ENCODE measurements at places on chromosomes 13 and 19. TPM values are rescaled to one million over a fixed set of nuclear protein-coding genes. Genes with fewer than 3 reads are reported as not detected.

- no peaks in the 10 kb centered on the region for H3K36me3 ChIP-seq
- H3K4me3 ChIP-seq, result no peak overlapping the region
- peak overlapping the region; percentile 65 for H3K27ac ChIP-seq
Measured at GRCh38 chr13:40406405-40407120, 259.9 kb downstream of the FOXO1 start.

- H3K4me3 ChIP-seq, result no peak overlapping the region
- H3K36me3 ChIP-seq, result peaks cover 77% of the 10 kb centered on the region
- no peak overlapping the region for H3K27ac ChIP-seq
- H3K27me3 ChIP-seq, result no peaks in the 10 kb centered on the region
- H3K4me1 ChIP-seq, result no peaks in the 10 kb centered on the region
Measured at GRCh38 chr19:10820173-10820572, 15.8 kb downstream of the TMED1 start.

- no peak overlapping the region for H3K27ac ChIP-seq
- H3K4me3 ChIP-seq, result no peak overlapping the region
- H3K36me3 ChIP-seq, result no peaks in the 10 kb centered on the region
- DNase-seq, result no peak
- H3K4me1 ChIP-seq, result no peaks in the 10 kb centered on the region
Measured at GRCh38 chr13:72864142-72865011, 82.4 kb downstream of the PIBF1 start.

- H3K4me3 ChIP-seq, result no peak overlapping the region
- H3K36me3 ChIP-seq, result no peaks in the 10 kb centered on the region
- no peaks in the 10 kb centered on the region for H3K4me1 ChIP-seq
- H3K27ac ChIP-seq, result no peak overlapping the region
- H3K27me3 ChIP-seq, result no peaks in the 10 kb centered on the region
Measured at GRCh38 chr13:73984949-73985691, 149.1 kb downstream of the KLF12 start.

- no peak overlapping the region for H3K27ac ChIP-seq
- peaks cover 14% of the 10 kb centered on the region for H3K27me3 ChIP-seq
- peaks cover 7% of the 10 kb centered on the region for H3K4me1 ChIP-seq
- DNase-seq, result no peak
Measured at GRCh38 chr13:50845211-50845610, 1.7 kb upstream of the DLEU7 start.

DNA sequence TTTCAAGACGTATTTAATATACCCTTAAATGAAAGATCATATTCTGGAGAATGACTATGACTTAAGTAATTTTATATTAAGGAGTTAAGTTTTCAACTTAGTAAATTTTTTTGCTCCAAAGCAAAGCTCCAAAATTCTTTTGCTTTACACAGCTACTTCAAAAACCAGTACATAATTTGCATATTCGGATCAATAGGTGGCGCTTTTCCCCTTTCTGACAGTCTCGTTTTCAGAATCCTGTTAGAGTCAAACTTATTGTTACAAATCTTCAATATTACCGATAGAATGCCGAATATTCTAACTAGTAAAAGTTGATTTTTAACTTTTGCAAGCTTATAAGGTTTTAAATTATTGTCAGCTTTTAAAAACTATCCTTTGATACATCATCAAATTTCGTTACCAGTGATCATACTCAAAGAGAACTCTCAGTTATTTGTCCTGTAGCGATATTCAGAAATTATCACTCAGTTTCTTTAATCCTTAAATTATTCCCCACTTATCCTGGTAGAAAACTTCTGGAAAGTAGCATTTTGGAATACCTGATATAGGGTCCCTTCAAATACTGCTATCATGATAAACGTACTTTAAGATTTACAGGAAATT is 852.7 kb upstream of the KLHL1 start:
- no peak overlapping the region for H3K4me3 ChIP-seq
- no peak for DNase-seq
- no peaks in the 10 kb centered on the region for H3K27me3 ChIP-seq
- no peaks in the 10 kb centered on the region for H3K36me3 ChIP-seq
- H3K27ac ChIP-seq, result no peak overlapping the region

- no peak overlapping the region for H3K27ac ChIP-seq
- no peaks in the 10 kb centered on the region for H3K36me3 ChIP-seq
Measured at GRCh38 chr13:112445411-112446271, 69.5 kb downstream of the SPACA7 start.

DNA sequence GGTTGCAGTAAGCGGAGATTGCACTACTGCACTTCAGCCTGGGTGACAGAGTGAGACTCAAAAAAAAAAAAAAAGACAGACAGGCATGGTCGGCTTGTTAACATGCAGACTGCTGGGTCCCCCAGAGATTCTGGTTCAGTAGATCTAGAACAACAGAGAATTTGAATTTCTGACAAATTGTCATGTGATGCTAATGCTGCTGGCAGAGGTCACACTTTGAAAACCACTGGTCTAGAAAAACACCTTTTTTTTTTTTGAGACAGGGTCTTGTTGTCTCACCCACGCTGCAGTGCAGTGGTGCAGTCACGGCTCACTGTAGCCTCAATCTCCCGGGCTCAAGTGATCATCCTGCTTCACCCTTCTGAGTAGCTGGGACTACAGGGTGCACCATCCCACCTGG is 7.7 kb upstream of the LRFN3 start:
- H3K27ac ChIP-seq, result no peak overlapping the region
- peaks cover 8% of the 10 kb centered on the region for H3K27me3 ChIP-seq
- DNase-seq, result no peak

DNA sequence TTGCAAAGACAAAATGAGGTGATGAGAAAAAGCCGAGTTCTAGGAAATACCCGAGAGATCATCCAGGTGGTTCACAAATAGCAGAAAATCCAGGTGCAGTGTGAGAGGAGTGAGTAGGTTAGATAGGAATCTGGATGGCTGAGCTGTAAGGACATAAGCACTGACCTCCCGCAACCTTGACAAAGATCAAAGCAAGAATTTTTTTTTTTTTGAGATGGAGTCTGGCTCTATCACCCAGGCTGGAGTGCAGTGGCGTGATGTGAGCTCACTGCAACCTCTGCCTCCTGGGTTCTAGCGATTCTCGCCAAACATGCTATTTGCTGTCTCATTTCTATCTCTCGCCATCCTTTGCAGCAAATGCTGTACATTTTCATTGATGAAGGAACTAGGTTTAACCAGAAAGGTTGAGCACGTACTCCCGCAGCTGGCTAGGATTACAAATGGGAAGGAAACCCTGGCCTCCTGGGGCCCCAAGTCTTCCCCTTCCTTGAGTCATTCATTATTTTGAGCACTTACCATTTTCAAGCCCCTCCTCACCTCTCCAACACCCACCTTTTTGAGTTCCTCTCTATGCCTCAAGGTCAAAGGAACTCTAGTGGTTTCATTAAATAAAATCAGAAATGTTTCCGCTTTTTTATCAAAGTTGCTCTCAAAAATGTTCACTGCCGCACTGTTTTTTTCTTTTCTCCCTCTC is 38.8 kb downstream of the NLRP12 start:
- no peaks in the 10 kb centered on the region for H3K36me3 ChIP-seq
- no peaks in the 10 kb centered on the region for H3K4me1 ChIP-seq
- H3K27ac ChIP-seq, result no peak overlapping the region
- H3K4me3 ChIP-seq, result no peak overlapping the region
- H3K27me3 ChIP-seq, result no peaks in the 10 kb centered on the region
- no peak for DNase-seq

- no peaks in the 10 kb centered on the region for H3K36me3 ChIP-seq
- no peaks in the 10 kb centered on the region for H3K27me3 ChIP-seq
- no peak overlapping the region for H3K4me3 ChIP-seq
- no peaks in the 10 kb centered on the region for H3K4me1 ChIP-seq
- H3K27ac ChIP-seq, result no peak overlapping the region
Measured at GRCh38 chr13:95447814-95448213, 104.7 kb upstream of the CLDN10 start.

GRCh38 chr19:54369082-54369687 is 4.5 kb upstream of the LAIR1 start:
- no peaks in the 10 kb centered on the region for H3K27me3 ChIP-seq
- H3K27ac ChIP-seq, result no peak overlapping the region
- no peaks in the 10 kb centered on the region for H3K4me1 ChIP-seq
- no peaks in the 10 kb centered on the region for H3K36me3 ChIP-seq

DNA sequence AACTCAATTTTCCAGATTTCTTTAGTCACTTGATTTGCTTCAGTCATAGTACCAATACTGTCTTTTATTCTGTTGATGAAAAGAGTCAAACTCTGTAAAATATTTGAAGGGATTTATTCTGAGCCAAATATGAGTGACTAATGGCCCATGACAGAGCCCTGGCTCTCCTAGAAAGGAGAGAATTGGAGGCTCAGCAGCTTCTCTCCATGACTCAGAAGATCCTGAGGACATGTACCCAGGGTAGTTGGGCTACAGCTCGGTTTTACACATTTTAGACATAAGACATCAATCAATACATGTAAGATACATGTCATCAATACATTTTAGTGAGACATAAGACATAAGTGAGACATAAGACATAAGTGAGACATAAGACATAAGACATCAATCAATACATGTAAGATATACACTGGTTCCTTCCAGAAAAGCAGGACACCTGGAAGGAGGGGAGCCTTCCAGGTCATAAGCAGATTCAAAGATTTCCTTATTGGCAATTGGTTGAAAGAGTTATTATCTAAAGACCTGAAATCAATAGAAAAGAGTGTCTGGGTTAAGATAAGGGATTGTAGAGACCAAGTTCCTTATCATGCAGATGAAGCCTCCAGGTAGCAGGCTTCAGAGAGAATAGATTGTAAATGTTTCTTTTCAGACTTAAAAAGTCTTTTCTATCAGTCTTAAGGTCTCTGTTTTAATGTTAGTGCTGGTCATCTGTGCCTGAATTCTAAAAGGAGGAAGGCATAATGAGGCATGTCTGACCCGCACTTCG is 179.8 kb upstream of the RFC3 start:
- H3K27me3 ChIP-seq, result no peaks in the 10 kb centered on the region
- H3K36me3 ChIP-seq, result no peaks in the 10 kb centered on the region
- no peak for DNase-seq
- H3K4me3 ChIP-seq, result no peak overlapping the region
- H3K4me1 ChIP-seq, result peaks cover 13% of the 10 kb centered on the region

DNA sequence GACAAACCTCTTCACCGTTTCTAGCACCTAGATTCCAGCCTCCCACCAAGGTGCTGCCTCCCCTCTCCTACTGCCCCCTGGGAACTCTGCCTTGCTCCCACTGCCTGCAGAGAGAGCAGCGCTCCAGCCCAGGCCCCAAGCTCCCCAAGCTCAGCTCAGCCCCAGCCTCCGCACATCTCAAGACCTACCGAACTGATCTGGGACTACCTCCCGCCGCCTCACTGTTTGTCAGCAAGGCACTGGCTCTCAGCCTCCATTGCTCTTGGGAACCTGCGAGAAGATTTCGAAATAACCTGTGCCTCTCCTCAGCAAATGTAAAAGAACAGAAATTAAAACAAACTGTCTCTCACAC is 92.4 kb upstream of the GPR183 start:
- no peak overlapping the region for H3K27ac ChIP-seq
- H3K36me3 ChIP-seq, result no peaks in the 10 kb centered on the region
- no peaks in the 10 kb centered on the region for H3K27me3 ChIP-seq
- H3K4me1 ChIP-seq, result no peaks in the 10 kb centered on the region

GRCh38 chr13:98389319-98389718 is 187.6 kb downstream of the STK24 start:
- H3K27me3 ChIP-seq, result no peaks in the 10 kb centered on the region
- no peak for DNase-seq
- H3K4me3 ChIP-seq, result no peak overlapping the region
- H3K36me3 ChIP-seq, result peaks cover 21% of the 10 kb centered on the region
- H3K27ac ChIP-seq, result no peak overlapping the region
- peaks cover 11% of the 10 kb centered on the region for H3K4me1 ChIP-seq

GRCh38 chr13:48490241-48490640 is 42.6 kb downstream of the RCBTB2 start:
- DNase-seq, result no peak
- no peaks in the 10 kb centered on the region for H3K36me3 ChIP-seq
- no peak overlapping the region for H3K4me3 ChIP-seq
- no peaks in the 10 kb centered on the region for H3K27me3 ChIP-seq
- peak overlapping the region; percentile 27 for H3K27ac ChIP-seq
- peaks cover 28% of the 10 kb centered on the region for H3K4me1 ChIP-seq

DNA sequence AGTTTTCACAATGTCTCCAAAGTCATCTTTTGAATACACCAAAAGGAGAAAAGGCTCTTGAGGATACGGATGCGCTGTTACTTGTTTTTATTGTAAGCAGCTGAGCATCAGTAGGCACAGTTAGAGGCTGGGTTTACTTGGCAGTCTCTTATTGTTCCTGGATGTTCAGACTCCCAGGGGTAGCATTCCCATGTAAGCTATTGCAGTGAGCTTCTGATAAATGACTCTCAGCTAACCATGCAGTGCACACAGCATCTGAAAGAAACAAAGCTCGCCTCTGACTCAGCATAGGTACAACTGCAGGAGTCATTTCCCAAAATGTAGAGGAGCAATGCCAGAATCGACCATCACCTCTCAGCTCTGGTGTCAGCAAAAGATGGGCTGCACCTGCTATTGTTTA is 84.8 kb downstream of the DCT start:
- no peaks in the 10 kb centered on the region for H3K4me1 ChIP-seq
- H3K27ac ChIP-seq, result no peak overlapping the region
- DNase-seq, result no peak
- no peaks in the 10 kb centered on the region for H3K36me3 ChIP-seq
- H3K4me3 ChIP-seq, result no peak overlapping the region

DNA sequence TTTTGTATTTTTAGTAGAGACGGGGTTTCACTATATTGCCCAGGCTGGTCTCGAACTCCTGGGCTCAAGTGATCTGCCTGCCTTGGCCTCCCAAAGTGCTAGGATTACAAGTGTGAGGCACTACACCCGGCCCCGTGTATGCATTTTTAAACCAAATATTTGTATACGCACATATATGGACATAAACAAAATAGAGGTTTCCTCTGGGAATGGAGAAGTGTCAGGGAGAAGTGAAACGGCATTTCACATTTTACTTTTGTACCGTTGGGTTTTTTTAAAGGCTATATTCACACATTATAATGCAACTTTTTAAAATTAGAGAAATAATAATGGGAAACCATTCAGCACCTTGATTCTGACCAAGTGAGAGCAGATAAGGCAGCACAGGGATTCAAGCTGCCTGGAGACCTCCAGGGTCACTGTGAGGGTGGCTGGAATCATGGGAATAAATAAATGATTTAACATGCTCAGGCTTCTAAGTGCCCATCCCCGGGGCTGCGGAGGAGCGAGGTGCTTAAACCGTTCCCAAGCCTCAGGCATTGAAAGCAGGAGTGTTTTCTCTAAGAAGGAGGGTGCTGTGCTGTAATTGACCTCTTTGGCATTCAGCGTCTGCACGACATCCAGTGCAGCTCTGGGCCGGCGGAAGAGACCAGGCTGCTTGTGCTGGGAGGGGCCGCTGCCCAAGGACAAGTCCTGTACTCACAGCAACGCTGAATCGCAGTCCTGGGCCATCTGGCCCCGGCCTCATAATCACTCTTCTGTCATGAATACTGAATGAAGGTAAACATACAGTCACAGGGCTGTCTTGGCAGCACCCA is 24.7 kb downstream of the GPR42 start:
- no peak overlapping the region for H3K4me3 ChIP-seq
- DNase-seq, result no peak
- H3K36me3 ChIP-seq, result no peaks in the 10 kb centered on the region

GRCh38 chr13:31982124-31982523 is 49.5 kb upstream of the FRY start:
- no peaks in the 10 kb centered on the region for H3K36me3 ChIP-seq
- no peak for DNase-seq
- H3K27me3 ChIP-seq, result no peaks in the 10 kb centered on the region
- no peaks in the 10 kb centered on the region for H3K4me1 ChIP-seq

GRCh38 chr19:18204394-18205199 is 755 bp upstream of the RAB3A start:
- H3K27me3 ChIP-seq, result no peaks in the 10 kb centered on the region
- peaks cover 21% of the 10 kb centered on the region for H3K4me1 ChIP-seq
- H3K4me3 ChIP-seq, result peak overlapping the region; percentile 71
- peak overlapping the region; percentile 95 for H3K27ac ChIP-seq
- H3K36me3 ChIP-seq, result no peaks in the 10 kb centered on the region
- DNase-seq, result no peak

The TPTE2 gene
- not detected for total RNA-seq

The MYH14 gene
- total RNA-seq, result 146 TPM

The PLIN4 gene
- total RNA-seq, result 4.1 TPM

The PRR20D gene
- not detected for total RNA-seq

Data from upper lobe of right lung (tissue), 1 donor.